ENCODE measurements at places on chromosomes 3 and 15.

GRCh38 chr3:114442246-114442645 is 148.4 kb downstream of the TIGIT start:
- DNase-seq = no peak

DNA sequence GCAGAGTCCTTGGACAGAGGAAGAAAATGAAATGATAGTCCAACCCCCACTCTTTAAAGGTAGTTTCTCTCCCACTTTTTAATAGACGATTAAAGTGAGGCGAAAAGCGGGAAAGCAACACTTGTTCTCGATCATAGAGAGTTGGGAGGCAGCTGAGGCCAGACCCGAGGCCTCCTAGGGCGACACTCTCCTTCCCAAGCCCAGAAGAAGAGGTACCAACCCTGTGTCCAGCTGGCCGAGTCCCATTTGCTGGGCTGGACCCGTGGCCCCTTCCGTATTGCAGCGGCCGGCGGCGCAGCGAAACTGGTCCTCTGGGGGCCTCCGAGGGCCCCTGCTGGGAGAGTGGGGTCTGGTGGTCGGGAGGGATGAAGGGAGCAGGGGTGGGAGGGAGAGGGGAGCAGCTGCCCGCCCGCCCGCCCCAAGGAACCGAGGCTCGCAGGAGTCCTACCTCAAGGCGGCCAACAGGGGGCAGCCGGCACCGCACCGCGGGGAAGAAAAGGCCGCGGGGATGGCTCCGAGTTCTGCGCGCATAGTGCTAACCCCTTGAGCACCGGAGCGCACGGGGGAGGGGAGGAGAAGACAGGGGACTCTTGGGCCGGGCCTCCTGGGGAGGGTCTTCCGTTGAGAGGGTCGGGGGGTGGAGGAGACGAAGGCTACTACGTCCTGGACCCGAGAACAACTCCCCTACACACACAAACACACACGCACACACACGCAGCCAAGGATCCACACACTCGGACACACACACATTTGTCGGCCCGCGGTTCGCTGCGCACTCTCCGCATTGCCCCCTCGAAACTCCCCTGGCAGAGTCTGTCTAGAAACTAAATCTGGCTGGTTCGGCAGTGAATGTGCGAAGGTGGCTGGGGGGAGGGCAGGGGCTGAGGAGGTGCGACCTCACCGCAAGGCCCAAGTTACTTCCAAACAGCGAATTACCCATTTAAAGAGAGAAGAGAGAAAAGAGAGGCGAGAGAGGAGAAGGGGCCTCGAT is 2.0 kb downstream of the WNT5A start:
- peak; percentile 8 for DNase-seq

DNA sequence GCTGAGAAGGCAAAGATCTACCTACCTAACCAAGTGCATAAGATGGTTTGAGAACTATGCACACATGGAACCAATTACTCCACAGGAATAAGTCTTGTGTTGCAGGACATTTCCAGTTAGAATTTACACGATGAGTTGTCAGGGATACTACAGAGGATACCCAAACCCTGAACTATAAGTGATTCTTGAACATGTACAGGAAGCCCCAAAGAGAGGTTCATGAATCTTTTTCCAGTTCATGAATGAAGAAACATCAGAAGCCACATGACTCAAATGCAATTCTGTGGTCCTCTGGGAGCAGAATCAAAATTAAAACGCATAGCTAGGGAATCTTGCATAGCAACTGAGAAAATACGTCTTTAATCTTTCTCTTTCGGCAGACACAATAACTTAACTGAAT is 114.1 kb upstream of the LMCD1 start:
- no peak for DNase-seq

DNA sequence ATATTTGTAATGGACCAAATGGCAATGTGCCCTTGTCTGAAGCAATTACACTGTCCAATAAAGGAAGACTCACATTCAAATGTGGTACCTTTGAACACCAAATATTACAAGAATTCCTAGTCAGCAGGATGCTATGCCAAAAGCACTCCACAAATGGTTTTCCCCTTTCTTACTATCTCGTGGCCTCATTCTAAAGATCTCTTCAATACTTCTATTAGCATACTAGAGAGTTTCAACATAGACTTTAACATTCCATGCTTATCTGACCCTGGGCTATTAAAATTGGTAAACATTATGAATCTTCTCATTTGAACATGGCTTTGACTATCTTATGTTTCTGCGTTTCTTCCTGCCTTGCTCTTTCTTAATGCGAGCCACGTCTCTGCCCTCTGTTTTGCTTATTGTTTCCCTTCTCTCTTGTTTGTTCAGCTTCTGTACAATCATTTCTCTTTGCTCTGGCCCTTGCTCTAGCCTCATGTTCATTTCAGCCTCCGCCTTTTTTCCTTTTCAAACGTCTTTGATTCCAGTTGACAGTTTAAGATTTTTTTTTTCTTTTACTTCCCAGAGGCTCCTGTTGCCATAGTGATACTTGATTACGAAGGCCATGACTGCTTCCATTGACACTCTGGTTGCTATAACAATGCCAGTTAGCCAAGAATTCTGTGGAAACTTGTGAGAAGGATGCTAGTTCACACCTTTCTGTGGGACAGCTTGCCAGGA is 49.5 kb upstream of the SLC9A9 start:
- no peak for DNase-seq

DNA sequence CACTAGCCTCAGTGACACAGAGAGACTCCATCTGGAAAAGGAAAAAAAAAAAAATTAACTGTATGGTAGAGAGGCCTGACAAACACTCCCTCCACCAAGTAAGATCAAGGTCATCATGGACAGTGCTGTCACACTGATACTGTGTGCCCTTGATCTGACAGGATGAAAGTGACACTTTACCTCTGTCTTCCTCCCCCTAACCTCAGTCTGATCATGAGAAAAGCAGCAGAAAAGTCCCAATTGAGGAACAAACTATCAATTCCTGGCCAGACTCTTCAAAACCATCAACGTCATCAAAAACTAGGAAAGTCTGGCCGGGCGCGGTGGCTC is 26.7 kb downstream of the PGPEP1L start:
- no peak for DNase-seq

DNA sequence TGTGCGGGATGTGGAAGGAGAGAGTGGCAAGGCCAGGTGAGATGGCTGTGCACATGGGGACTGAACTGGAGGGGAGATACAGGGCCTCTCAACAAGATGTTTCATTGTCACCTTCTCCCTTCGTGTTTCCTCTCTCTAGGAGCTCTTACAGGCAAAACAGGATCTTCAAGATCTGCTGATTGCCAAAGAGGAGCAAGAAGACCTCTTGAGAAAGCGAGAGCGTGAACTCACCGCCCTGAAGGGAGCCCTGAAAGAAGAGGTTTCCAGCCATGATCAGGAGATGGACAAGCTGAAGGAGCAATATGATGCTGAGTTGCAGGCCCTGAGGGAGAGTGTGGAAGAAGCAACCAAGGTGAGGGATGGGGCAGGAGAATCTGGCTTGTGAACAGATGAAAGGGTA is 85.2 kb downstream of the CGNL1 start:
- DNase-seq = no peak

DNA sequence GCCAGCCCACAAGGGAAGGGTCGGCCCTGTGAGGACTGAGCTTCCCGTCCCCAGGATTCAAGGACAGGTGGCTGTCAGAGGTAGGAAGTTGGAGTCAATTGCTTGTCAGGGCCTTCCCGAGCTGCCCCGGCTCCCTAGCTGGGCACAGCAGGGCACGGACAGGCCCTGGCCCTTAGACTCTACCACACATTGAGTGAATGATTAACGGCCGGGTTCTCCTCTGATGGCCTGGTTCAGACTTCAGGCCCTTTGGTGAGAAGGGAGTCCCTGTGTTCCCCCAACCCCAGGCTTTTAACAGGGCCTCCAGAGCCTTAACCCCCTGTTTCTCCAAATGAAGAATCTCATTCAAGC is 16.4 kb upstream of the FGD5 start:
- no peak for DNase-seq

DNA sequence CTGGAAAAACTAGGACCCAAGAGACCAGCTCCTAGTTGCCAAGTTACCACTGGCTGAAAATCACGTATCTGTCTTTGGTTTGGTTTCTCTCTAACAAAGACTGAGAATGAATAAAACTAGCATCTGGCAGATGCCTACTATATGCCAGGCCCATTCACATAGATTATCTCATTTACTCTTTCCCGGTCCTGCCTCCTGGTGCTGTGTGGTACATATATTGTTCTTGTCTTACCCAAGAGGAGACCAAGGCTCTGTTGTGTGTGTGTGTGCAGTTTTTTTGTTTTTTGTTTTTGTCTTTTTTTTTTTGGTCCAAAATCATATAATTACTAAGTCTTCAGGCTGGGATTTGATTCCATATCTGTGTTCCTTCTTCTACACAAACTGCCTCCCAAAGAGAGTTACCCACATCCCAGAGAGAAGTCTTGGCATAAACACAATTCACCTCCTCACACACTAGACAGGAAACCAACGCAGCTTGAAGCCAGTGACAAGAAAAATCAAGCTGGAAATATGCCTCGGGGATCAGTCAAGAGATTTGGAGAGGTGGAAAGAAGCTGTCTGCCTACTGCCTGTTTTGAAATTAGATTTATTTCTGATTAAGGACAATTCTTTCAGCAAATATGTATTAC is 891 bp downstream of the AHSG start:
- DNase-seq = no peak

DNA sequence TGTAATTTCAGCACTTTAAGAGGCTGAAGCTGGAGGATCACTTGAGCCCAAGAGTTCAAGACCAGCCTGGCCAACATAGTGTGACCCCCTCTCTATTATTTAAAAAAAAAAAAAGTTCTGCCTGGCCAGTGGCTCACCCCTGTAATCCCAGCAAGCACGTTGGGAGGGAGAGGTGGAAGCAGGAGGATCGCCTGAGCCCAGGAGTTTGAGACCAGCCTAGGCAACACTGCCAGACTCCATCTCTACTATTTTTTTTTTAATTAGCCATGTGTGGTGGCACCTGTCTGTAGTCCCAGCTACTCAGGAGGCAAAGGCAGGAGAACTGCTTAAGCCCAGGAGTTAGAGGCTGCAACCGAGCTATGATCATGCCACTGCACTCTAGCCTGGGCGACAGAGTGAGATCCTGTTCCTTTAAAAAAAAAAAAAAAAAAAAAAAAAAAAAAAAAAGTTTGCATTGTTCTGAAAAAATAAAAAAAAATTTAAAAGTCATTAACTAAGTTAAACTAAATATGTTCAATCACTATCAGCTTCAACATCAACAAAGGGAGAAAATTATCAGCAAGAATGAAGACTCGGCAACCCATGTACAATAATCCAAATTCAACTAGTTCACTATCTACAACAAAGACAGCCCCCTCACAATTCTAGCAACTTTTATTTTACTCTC is 1.9 kb downstream of the RAF1 start:
- no peak for DNase-seq

DNA sequence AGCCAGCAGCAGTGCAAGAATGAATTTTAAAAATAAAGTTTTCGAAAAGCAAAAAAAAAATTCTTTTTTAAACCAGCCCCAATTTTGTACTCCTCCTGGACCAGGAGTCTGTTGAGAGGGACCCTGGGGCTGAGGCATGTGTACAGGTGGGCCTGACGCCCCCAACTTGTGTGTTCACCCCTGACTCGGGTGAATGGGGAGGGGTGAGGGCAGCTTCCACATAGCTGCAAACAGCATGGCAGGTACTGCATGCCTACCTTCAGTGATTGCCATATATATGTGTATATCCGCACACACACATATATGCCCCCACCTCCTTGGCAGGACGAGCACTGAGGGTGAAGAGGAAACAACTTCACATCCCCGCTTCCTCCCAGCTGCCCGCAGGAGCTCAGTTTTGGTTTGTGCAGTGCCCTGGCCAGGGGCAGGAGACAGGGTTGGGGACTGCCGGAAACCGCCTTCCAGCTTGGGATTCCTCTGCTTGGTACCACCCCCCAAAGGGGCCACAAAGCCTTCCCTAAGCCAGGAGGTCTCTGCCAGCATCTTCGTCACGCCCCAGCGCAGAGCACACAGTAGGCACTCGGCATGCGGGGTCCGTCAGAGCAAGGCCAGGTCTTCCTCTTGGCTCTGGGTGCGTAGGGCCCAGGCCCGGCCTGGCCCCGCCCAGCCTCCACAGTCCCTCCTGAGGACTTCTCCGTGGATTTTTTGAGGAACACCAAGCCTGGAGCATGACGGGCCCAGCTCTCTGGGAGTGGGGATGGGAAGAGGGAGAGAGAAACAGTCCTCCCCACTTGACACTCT is 61.8 kb upstream of the RPL32 start:
- DNase-seq = no peak

DNA sequence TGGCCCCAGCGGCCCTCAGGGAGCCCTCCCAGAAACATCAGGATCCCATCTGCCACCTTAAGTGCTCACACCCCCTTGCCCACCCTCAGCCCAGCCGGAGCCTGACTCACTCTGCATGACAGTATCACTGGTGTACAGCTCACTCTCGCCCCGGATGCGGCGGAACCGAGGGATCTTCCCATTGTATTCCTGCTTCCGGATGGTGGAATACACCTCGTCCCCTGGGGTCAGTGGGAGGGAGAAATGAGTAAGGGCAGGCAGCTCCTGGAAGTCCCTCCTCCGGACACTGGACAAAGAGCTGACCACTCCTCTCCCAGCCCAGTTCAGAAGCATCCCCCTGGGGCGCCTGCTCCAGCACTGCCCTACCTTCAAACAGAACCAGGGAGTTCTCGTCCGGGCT is 16.5 kb downstream of the SEMA7A start:
- DNase-seq = no peak

GRCh38 chr3:193620057-193620456 is 27.0 kb downstream of the OPA1 start:
- no peak for DNase-seq

- DNase-seq = peak; percentile 17
Observed at GRCh38 chr3:183587336-183587735, 31.8 kb upstream of the KLHL6 start.

DNA sequence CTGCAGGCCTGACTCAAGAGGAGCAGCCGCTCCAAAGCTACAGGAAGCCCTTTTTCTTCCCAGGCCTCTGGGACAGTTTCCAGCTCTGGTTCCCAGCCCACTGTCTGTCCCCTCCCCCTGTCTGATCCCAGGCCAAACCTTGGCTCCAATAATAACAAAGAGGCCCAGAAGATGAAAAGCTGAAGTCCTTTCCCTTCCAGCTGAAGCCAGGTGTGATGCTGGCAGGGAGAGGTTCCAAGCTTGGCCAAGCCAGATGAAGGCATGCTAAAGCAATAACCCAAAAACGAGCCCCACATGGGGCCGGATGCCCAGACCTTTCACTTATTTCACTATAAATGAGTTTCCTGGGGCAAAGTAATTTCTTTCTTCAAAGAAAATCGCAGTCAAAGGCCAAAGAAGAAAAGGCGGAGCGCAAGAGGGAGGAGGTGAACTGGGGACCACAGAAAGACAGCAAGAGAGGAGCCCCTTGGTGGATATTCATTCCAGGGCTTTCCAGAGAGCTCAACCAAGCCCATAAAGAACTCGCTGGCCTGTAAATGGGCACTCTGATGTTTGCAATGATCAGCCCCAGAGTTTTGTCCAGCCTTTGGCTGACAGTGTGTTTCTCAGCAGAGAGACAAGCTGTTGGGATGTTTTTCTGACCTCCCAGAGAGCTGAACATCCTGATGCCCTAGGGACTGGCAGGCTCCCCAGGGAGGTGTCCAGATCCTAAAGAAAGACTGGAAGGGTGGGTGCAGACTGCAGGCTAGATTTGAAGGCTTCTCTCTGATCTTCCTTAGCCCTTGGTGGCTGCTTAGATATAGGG is 157.6 kb downstream of the UACA start:
- no peak for DNase-seq

DNA sequence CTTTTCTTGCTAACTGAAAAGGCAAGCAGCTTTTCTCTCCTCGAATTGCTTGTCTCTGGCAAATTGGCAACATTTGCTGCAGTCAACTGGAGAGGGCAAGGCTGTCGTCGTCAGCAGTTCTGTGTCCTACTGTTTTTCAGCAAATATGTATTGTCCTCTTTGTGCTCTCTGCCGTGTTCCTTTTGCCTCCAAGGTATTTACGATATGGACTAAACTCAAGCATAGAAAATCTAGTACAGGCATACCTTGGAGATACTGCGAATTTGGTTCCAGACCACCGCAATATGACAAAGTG is 558 bp upstream of the SLC30A4 start:
- DNase-seq = no peak

Measured in CD4-positive, alpha-beta T cell treated with Interleukin-12 subunit alpha and Interleukin-12 subunit beta, for 1 hour (primary cell).